Uterus (tissue), 4 donors: ENCODE measurements at places on chromosomes 7 and 10. TPM values are rescaled to one million over a fixed set of nuclear protein-coding genes. Genes with fewer than 3 reads are reported as not detected.

ITPRIP gene
- 32.6 TPM for total RNA-seq

SPDYE6 gene
- total RNA-seq = not detected

AKR1C2 gene
- total RNA-seq = 5.3 TPM

SLC26A5 gene
- 0.37 TPM for total RNA-seq

ACBD7 gene
- total RNA-seq = 0.37 TPM

FGFR2 gene
- total RNA-seq = 64.8 TPM

ANTXRL gene
- not detected for total RNA-seq

RASA4B gene
- total RNA-seq = 18.8 TPM

OR2A12 gene
- not detected for total RNA-seq

TAS2R41 gene
- not detected for total RNA-seq

- H3K4me1 ChIP-seq = no peaks in the 10 kb centered on the region
- H3K27ac ChIP-seq = no peak overlapping the region
- H3K36me3 ChIP-seq = no peaks in the 10 kb centered on the region
- H3K4me3 ChIP-seq = no peak overlapping the region
- no peaks in the 10 kb centered on the region for H3K27me3 ChIP-seq
- no peak for DNase-seq
These were observed 80.9 kb upstream of the ABCB5 start for GRCh38 chr7:20534543-20534942.

- no peaks in the 10 kb centered on the region for H3K27me3 ChIP-seq
- no peak overlapping the region for H3K4me3 ChIP-seq
- no peak for DNase-seq
- H3K4me1 ChIP-seq = no peaks in the 10 kb centered on the region
These were observed 39.4 kb downstream of the FBXW4 start for GRCh38 chr10:101655570-101655969.

DNA sequence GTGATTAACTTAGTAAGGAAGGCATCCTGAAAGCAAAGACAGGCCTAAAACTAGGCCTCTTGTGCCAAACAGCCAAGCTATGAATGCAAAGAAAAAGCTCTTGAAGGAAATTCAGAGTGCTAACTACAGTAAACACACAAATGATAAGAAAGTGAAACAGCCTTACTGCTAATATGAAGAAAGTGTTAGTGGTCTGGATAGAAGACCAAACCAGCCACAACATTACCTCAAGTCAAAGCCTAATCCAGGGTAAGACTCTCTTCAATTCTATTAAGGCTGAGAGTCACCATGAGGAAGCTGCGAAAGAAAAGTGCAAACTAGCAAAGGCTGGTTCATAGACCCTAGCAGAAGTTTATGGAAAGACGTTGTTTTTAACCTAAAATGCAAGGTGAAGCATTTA, 66.0 kb downstream of the IPMK start:
- DNase-seq = no peak
- H3K4me1 ChIP-seq = no peaks in the 10 kb centered on the region
- no peaks in the 10 kb centered on the region for H3K27me3 ChIP-seq
- H3K4me3 ChIP-seq = no peak overlapping the region
- no peak overlapping the region for H3K27ac ChIP-seq

GRCh38 chr10:104250371-104250770, 4.3 kb upstream of the GSTO1 start:
- no peaks in the 10 kb centered on the region for H3K27me3 ChIP-seq
- H3K36me3 ChIP-seq = no peaks in the 10 kb centered on the region
- no peak overlapping the region for H3K27ac ChIP-seq
- H3K4me3 ChIP-seq = no peak overlapping the region
- H3K4me1 ChIP-seq = no peaks in the 10 kb centered on the region

DNA sequence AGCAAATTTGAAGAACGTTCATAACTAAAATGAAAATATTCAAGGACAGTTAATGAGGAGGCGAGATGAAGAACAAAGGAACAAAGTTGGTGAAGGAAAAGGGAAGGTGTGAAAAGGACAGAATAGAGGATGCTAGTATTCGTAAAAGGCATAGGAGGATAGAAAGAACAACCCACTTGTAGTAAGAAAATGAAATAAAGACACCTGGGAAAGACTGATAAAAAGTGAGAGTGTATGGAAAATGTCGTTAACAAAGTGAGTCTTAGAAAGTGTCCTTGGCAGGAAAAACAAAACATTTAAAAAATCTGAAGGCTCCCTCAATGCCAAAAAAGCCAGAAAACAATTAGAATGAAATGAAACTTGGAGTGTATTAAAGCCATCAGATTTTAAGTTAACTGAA, 29.6 kb upstream of the ZC3HAV1 start:
- no peaks in the 10 kb centered on the region for H3K27me3 ChIP-seq
- no peaks in the 10 kb centered on the region for H3K4me1 ChIP-seq
- no peak overlapping the region for H3K4me3 ChIP-seq

GRCh38 chr10:11206676-11207559, 189.2 kb downstream of the CELF2 start:
- no peak overlapping the region for H3K27ac ChIP-seq
- no peak overlapping the region for H3K4me3 ChIP-seq
- no peak for DNase-seq

DNA sequence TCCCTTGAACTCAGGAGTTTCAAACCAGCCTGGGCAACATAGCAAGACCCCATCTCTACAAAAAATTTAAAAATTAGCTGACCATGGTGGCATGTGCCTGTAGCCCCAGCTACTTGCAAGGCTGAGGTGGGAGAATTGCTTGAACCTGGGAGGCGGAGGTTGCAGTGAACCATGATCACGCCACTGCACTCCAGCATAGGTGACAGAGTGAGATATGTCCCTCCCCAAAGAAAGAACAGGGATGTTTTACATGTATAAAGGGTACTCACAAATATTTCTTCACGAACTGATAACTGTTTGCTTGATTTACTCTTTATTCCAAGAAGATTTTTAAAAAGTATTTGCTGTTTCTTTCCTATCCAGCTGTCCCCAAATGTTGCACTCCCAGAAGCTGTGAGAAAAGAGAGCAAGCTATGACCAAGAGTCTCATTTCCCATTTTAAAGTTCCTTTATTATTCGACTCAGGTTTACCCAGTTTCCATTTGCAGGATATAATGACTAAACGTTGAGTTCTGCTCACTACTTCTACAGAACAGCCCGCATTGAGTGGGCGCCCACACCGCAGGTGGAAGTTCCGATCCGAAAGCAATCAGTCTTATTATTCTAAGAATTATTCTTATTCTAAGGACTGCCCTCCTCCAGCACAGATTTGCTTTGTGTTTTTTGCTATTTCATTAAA, 90.7 kb downstream of the APBB1IP start:
- H3K36me3 ChIP-seq = no peaks in the 10 kb centered on the region
- H3K27ac ChIP-seq = no peak overlapping the region
- H3K27me3 ChIP-seq = no peaks in the 10 kb centered on the region
- H3K4me3 ChIP-seq = no peak overlapping the region

- H3K27me3 ChIP-seq = no peaks in the 10 kb centered on the region
- no peak overlapping the region for H3K4me3 ChIP-seq
- H3K27ac ChIP-seq = no peak overlapping the region
- no peak for DNase-seq
- no peaks in the 10 kb centered on the region for H3K4me1 ChIP-seq
These were observed 206.3 kb upstream of the FZD8 start for GRCh38 chr10:35848412-35848811.

- H3K4me1 ChIP-seq = no peaks in the 10 kb centered on the region
- no peaks in the 10 kb centered on the region for H3K27me3 ChIP-seq
These were observed 465.1 kb downstream of the ATRNL1 start for GRCh38 chr10:115558252-115558651.

DNA sequence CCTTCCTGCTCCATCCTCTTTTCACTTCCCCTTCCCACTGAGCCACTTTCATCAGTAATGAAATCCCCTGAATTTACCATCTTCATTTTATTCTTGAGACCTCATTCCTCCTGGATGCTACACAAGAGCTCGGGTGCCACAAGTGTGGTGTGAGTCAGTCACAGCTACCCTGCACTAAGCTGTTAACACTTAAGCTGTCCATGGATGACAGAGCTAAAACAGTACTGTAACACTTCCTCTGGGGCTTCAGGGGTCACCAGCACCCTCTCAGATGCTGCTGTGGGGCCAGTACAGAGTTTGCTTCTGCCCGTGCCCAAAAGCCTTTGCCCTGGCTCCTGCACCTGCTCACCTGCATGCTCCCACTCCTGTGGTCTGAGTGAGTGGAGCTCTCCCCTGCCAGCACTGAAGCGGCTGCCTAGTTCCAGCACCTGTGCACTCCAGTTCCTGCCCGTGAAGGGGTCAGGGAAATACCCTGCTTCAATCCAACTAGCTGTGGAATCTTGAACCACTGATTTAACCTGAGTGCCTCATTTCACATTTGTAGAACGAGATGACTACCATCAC, 71.9 kb downstream of the POT1 start:
- no peak overlapping the region for H3K4me3 ChIP-seq
- no peaks in the 10 kb centered on the region for H3K36me3 ChIP-seq
- H3K27ac ChIP-seq = no peak overlapping the region
- DNase-seq = no peak

GRCh38 chr7:131723926-131724325, 167.5 kb upstream of the PODXL start:
- H3K27ac ChIP-seq = no peak overlapping the region
- H3K4me3 ChIP-seq = no peak overlapping the region
- no peaks in the 10 kb centered on the region for H3K27me3 ChIP-seq
- no peaks in the 10 kb centered on the region for H3K4me1 ChIP-seq
- no peak for DNase-seq

GRCh38 chr7:34497153-34497777, 160.8 kb upstream of the NPSR1 start:
- no peaks in the 10 kb centered on the region for H3K27me3 ChIP-seq
- no peaks in the 10 kb centered on the region for H3K36me3 ChIP-seq
- H3K27ac ChIP-seq = no peak overlapping the region
- H3K4me1 ChIP-seq = no peaks in the 10 kb centered on the region
- no peak for DNase-seq
- no peak overlapping the region for H3K4me3 ChIP-seq

- no peaks in the 10 kb centered on the region for H3K27me3 ChIP-seq
- no peak overlapping the region for H3K27ac ChIP-seq
- no peaks in the 10 kb centered on the region for H3K36me3 ChIP-seq
- H3K4me3 ChIP-seq = no peak overlapping the region
- no peak for DNase-seq
These were observed 1209.8 kb downstream of the REEP3 start for GRCh38 chr10:64731016-64731415.

DNA sequence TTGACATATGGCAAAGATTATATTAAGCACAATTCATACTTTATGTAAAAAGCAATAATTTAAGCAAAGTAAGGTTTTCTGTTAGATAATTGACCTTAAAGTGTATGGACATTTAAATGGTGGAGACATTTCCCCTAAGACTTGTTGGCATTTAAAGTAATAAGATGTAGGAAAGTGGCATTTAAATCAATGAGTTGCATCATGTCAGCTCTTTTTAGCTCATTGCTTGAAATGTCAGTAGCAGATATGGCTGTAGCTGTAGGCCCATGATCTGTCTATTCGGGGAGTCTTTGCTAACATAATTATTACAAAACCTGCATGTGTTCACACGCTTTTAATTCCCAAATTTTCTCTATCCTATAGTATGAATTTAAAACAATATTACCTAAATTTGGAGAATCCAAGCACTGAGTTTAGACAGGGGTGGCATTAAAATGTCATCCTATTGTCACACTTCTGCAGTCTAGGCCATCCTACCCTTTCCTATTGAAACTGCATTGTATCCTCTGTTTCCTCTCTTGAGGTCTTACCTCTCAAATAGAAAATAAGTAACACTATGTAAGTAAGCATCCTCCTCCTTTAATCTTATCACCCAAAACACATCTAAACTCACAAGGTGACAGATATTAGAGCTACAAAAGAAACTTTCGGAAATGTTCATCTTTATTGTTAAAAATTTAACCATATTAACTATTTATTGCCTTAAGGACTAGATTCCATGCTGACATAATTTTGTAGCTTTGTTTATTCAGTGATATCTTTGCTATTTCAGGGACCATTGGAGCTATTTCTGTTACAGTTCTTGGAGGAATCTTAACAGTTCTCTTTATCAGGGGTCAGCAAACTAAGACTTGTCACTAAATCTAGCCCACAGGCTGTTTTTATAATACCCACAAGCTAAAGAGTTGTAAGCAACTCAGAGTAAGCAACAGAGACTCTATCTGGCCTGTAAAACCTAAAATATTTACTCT, 91.2 kb downstream of the LCOR start:
- H3K4me3 ChIP-seq = no peak overlapping the region
- no peak for DNase-seq
- no peaks in the 10 kb centered on the region for H3K27me3 ChIP-seq

DNA sequence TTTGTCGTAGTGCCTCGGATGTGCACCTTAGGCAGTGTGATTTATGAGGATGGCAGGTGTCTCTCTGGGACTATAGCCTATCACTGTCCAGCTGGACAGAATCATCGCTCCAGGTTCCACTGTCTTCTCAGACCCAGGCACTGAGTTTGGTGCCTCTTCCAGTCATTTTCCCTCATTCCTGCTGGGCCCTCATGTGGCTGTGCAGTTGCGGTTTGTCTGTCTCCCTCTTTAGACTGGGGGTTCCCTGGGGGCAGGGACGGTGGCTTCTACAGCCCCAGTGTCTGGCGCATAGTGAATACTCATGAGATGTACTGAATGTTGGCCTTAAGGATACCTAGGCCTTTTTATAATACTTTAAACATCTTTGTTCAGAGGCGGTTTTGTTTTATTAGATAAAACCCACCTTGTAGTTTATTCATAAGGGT, 28.9 kb downstream of the CCM2 start:
- no peaks in the 10 kb centered on the region for H3K36me3 ChIP-seq
- H3K27me3 ChIP-seq = no peaks in the 10 kb centered on the region
- no peak for DNase-seq
- H3K4me3 ChIP-seq = no peak overlapping the region

GRCh38 chr10:29119374-29119773, 169.5 kb upstream of the LYZL1 start:
- H3K36me3 ChIP-seq = no peaks in the 10 kb centered on the region
- peak; percentile 27 for DNase-seq
- no peak overlapping the region for H3K4me3 ChIP-seq

- no peak for DNase-seq
- H3K4me3 ChIP-seq = no peak overlapping the region
- H3K36me3 ChIP-seq = no peaks in the 10 kb centered on the region
- H3K27me3 ChIP-seq = no peaks in the 10 kb centered on the region
These were observed 132.1 kb downstream of the MGMT start for GRCh38 chr10:129599160-129599559.

GRCh38 chr10:7361316-7361715, 49.5 kb downstream of the SFMBT2 start:
- no peaks in the 10 kb centered on the region for H3K4me1 ChIP-seq
- H3K36me3 ChIP-seq = no peaks in the 10 kb centered on the region
- DNase-seq = no peak
- no peaks in the 10 kb centered on the region for H3K27me3 ChIP-seq
- no peak overlapping the region for H3K4me3 ChIP-seq

GRCh38 chr7:2510909-2511768, 8.4 kb upstream of the LFNG start:
- DNase-seq = no peak
- H3K36me3 ChIP-seq = no peaks in the 10 kb centered on the region
- H3K27me3 ChIP-seq = no peaks in the 10 kb centered on the region
- peak overlapping the region; percentile 45 for H3K27ac ChIP-seq
- H3K4me1 ChIP-seq = peaks cover 4% of the 10 kb centered on the region
